ENCODE measurements at places on chromosomes 5 and 9.

DNA sequence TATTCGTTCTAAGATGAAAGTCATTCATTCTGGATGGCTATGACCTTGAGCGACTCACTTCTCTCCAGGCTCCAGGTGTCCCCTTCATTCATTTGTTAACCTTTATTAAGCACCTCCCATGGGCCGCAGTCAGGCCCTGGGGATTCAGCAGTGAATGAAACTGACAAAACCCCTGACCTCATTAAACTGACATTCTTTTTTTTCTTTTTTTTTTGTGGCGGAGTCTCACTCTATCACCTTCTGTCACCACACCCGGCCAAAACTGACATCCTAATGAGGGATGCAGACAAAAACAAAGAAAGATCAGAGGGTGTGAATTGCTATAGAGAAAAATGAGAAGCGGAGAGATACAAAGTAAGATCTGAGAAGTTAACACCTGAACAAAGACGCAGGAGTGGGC lies 16.5 kb upstream of the ODF2 start:
- no peak for DNase-seq

GRCh38 chr9:72880821-72881220 lies 72.0 kb downstream of the ALDH1A1 start:
- DNase-seq, result no peak

DNA sequence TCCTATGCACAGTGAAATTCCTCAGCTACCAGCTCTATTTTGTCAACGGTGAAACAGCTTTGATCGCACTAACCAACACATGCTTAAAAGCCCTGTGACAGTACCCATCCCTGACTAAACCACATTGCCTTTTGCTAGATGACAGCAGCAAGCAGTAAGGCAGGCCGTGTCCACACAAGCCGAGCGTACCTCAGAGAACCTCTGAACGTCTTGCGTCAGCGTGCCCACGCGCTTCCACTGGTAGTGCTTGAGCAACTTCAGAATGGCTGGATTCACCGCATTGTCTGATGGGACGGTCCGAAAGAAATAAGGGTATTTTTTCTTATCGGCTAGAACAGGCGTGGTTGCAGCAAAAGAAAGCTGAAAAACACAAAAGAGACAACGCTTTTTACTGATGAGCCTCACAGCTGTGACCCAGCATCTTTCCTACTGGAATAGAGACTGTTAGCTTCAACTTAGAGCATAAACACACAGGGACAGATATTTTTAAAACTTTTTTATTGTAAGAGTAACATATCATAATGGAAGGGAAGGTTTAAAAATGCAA lies 167.0 kb downstream of the GABBR2 start:
- DNase-seq, result no peak

DNA sequence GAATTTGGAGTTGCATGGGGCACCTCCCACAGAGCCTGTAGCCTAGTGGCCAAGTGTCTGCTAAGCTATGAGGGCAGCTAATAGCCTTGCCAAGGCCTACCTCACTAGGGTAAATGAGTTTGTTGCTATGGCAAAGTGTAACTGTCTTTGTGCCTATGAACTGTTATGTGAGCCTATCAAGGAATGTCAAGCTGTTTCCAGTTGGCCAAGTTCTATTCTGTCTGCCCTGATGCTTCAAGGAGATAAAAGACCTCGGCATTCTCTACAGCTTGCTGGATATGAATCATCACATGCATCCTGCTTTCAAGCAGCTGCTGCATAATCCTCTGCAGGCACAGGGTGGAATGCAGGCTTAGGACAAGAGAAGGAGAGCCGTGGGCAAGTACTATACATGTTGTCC lies 69.8 kb upstream of the CCDC112 start:
- no peak for DNase-seq

DNA sequence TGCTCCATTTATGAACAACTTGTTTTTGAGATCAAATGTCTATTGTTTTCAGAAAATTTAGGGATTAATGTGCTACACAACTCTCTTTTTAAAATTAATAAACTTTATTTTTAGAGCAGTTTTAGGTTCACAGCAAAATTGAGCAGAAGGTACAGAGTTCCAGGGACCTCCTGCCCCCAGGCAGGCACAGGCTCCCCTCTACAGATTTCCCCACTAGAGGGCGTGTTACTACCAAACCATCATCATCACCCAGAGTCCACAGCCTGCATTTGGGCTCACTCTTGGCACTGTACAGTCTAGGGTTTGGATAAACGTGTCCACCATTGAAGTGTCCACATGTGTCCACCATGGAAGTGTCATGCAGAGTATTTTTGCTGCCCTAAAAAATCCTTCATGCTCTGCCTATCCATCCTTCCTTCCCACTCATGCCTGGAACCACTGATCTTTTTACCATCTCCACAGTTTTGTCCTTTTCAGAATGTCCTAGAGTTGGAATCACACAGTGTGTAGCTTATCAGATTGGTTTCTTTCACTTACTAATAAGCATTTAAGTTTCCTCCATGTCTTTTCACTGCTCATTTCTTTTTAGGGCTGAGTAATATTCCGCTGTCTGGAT lies 61.7 kb downstream of the MRPL36 start:
- DNase-seq, result no peak

DNA sequence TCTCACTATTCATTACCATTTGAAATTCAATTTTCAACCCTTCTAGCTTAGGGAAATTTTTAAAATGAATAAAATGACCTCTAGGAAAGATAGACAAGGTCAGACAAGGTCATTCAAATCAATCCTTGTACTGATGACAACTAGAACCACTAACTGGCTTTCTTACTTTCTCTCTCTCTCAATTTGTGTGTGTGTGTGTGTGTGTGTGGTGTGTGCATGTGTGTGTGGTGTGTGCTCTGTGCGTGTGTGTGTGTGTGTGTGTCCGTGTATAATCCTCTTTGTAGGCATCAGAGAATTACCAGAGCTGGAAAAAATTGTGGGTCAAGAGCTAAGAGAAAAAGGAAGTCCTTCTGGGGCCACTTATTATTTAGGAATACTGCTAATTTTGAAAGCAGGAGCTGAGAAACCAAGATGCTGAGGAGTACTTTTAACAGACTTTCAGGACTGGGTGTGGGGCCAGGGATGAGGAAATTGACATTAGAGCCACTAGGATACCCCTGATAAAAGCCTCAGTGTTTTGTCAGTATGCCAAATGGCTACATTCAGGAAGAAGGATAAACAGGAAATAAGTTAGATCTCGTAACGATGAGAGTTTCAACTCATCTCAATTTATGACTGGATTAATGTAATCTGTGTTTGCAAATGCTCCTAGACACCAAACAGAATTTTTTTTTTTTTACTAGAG lies 723.3 kb downstream of the CETN3 start:
- no peak for DNase-seq

- DNase-seq, result no peak
These were observed 6.9 kb downstream of the SHROOM1 start for GRCh38 chr5:132823481-132824050.

- DNase-seq, result no peak
These were observed 24.7 kb downstream of the TSC1 start for GRCh38 chr9:132919614-132920268.

DNA sequence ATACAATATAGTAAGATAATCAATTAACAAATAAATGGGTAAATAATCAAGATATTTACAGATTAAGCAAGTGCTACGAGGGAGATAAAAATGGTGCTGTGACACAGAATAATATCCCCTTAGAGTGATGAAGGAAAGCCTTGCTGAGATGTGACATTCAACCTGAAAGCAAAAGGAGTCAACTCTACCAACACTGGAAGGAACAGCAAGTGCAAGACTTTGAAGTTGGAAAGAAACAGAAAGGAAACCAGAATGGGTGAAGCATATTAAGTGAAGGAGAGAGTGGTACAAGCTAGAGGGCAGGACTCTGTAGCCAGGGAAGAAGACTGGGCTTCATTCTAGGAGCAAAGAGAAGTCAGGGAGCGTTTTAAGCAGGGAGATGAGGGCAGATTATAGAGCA lies 12.2 kb upstream of the MEGF9 start:
- no peak for DNase-seq

DNA sequence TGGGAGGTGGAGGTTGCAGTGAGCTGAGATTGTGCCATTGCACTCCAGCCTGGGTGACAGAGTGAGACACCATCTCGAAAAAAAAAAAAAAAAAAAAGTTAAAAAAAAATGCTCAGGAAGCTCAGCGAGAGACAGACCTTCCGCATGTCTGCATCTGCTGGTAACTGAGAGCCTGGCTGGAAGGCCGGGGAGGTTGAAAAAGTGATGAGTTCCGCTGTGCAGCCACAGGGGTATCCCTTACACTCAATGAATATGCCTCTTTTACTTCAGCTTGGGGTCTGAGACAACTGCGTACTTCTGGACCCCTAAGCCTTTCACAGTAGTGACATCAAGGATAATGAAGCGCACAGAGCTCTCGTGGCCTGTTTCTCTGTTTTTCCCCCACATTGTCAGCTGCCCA lies 179.9 kb upstream of the KLF4 start:
- DNase-seq, result no peak

- DNase-seq, result no peak
These were observed 138.9 kb upstream of the CDKN2B start for GRCh38 chr9:22147813-22148527.

- DNase-seq, result no peak
These were observed 7.6 kb downstream of the PCYOX1L start for GRCh38 chr5:149365418-149365817.

DNA sequence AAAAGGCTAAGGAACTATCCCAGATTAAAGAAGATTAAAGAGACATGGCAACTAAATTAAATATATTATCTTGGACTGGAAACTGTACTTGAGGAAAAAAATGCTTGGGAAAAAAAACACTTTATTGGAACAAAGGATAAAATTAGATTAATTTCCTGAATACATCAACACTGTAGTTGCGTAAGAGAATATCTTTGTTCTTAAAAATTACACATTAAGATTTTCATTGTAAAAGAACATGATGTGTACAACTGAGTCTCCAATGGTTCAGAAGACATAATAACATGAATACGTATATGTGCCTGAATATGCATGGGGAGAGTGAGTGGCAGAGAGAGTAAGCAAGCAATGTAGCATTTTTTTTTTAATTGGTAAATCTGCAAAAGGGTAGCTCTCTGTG lies 2.8 kb downstream of the AP3B1 start:
- no peak for DNase-seq

DNA sequence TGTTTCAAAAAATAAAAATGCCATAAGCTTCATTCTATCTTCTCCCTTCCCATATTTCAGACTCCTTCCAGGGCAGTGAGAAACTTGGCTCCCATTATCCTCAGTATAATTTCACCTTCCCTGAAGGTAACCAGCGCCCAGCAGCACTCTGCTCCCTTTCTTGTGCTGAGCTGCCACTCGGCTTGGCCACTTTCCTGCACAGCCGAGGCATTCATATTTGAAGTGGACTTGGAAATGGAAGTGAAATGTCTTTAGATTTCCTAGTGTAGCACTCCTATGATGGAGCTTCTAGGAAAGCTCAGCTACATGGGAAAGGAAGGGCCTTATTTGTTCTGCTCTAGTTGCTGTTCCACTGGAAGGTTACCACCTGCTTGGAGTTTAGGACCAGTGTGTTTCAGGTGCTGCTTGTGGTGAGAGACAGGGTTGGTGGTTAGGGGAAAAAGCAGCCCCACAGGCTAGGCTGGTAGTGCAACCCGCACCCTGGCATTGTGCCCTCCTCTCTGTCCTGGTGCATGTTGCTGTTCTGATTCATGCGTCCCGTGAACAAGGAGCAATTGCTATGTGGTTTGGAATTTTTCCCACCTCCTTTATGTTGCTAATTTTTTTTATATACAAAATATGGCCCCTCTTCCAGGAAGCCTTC lies 53.8 kb downstream of the RAD23B start:
- DNase-seq, result peak; percentile 93
